Lung (tissue), 17 donors: ENCODE measurements at places on chromosomes 11 and 22. TPM values are rescaled to one million over a fixed set of nuclear protein-coding genes. Genes with fewer than 3 reads are reported as not detected.

- no peak for DNase-seq
Observed at GRCh38 chr22:39365492-39365780, 15.6 kb downstream of the SYNGR1 start.

DNA sequence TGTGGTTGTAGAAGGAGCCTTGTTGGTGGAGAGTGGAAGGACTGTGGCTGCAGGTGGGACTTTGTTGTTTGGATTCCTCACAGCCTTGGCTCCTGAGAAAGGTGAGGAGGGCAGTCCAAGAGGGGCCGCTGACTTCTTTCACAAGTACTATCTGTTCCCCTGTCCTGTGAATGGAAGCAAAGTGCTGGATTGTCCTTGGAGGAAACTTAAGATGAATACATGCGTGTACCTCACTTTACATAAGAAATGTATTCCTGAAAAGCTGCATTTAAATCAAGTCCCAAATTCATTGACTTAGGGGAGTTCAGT is 2.4 kb downstream of the FUT4 start:
- no peak for DNase-seq

GRCh38 chr11:7154881-7155361 is 66.1 kb downstream of the RBMXL2 start:
- no peak for DNase-seq

DNA sequence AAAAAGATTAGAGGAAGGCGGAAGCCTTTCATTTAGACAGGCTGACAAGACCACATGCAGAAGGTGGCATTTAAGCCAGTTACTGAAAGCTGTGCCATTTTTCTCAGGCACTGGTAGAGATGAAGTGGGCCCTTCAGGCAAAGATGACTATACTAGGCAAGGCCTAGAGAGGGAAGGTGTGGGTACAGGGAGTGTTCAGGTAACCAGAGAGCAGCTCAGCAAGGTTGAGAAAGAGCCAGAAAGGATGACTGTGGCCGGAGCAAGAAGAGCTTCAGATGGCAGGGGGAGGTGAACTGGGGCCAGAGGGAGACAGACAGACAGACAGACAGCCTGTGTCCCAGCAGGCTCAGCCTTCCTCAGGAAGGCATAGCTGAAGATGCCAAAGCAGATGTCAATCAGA is 88.1 kb upstream of the NARS2 start:
- no peak for DNase-seq

GRCh38 chr22:37604875-37605274 is 3.8 kb upstream of the GGA1 start:
- no peak for DNase-seq

GRCh38 chr22:22834783-22835182 is 52.8 kb upstream of the IGLL5 start:
- no peak for DNase-seq

DNA sequence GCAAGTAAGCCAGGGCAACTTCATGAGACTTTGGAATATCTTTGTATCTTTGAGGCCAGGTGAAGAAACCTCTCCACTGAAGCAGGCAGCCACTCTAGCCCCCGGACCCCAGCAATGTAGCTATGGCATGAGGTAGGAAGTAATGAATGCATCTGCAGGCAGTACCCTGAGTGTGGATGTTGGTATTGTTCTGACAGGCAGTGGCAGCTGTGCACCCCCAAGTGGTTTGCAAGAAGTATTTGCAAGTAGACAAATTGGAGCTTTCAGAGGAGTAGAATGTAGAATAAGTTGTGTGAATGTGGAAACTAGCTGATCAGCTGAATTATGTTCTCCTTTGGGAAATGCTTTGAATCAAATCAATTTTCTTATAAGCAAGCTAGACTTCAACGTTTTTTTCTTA is 194.4 kb upstream of the PGR start:
- DNase-seq: no peak

- no peak for DNase-seq
Observed at GRCh38 chr11:12066056-12066798, 44.2 kb upstream of the MICAL2 start.

DNA sequence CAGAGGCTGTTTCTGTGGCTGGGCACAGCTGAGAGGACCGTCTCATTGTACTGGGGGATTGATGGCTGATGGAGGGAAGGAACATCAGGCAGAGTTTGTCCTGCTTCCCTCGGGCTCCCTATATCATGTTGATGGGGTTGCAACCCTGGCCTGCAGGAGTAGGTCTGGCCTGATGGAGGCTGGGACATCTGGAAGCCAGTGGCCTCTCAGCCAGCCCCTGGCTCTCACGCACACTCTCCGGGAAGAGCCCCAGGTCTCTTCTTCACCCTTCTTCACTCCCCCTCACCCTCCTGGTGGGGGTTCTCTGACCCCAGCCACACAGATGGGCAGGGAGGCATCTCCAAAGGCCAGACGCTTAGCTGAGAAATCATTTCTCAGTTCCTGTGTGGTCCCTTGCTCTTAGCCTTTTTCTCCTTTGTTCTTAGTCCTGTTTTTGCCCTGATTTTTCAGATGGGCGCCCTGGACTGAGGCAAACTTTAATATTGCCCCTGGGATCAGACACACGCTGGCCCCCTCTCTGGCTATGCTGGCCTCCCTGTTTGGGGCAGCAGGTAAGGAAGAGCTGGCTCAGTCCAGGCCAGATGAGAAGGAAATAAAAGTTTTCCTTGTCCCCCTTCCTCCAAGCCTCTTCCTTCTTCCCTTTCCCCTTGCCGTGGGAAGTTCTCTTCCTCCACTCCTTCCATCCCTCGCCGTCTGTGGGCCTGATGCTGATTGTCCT is 13.9 kb upstream of the ANO1 start:
- no peak for DNase-seq

- no peak for DNase-seq
Observed at GRCh38 chr22:27786965-27787364, 14.6 kb downstream of the MN1 start.

DNA sequence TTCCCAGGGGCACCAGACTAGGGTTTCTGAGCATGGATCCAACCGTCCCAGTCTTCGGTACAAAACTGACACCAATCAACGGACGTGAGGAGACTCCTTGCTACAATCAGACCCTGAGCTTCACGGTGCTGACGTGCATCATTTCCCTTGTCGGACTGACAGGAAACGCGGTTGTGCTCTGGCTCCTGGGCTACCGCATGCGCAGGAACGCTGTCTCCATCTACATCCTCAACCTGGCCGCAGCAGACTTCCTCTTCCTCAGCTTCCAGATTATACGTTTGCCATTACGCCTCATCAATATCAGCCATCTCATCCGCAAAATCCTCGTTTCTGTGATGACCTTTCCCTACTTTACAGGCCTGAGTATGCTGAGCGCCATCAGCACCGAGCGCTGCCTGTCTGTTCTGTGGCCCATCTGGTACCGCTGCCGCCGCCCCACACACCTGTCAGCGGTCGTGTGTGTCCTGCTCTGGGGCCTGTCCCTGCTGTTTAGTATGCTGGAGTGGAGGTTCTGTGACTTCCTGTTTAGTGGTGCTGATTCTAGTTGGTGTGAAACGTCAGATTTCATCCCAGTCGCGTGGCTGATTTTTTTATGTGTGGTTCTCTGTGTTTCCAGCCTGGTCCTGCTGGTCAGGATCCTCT is 709 bp downstream of the MRGPRX4 start:
- DNase-seq: no peak

DNA sequence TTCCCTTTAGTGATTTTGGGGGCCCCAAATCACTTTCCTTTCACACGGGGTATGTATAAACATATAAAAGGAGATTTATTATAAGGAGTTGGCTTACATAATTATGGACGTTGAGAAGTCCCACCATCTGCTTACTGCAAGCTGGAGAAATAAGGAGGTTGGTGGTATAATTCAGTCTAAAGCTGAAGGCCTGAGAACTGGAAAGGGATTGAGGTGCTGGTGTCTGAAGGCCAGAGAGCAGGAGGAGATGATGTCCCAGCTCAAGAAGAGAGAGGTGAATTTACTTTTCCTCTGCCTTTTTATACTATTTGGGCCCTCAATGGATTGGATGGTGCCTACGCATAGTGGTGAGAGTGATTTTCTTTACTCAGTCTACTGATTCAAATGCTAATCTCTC is 1.3 kb upstream of the ZNF202 start:
- no peak for DNase-seq

The NOL12 gene
- 27.4 TPM for total RNA-seq

The MEI1 gene
- 3.4 TPM for total RNA-seq

The SYCE3 gene
- not detected for total RNA-seq

The GAS2 gene
- total RNA-seq: 9.8 TPM
